ENCODE measurements at places on chromosomes 4 and X.

DNA sequence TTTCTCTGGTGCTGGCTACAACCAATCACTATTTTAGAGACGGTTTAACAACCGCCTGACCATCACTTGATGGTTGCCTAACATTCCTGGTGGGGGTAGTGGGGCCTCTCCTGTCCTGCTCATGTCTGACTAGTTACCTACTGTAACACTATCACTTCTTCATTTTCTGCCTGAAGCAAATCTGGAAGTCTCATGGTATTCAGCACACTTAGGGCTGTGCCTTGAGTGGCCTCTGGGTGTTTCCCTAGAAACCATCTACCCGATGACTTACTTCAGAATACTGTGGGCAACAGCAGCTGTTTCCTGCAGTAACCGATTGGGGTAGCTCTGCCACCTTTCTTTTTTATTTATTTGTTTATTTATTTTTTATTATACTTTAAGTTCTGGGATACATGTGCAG, 880.1 kb upstream of the INTU start:
- no peak for DNase-seq

- no peak for DNase-seq
Measured at GRCh38 chr4:134650461-134650860, 448.9 kb upstream of the PABPC4L start.

- no peak for DNase-seq
Measured at GRCh38 chrX:24133312-24133711, 16.2 kb upstream of the ZFX start.

DNA sequence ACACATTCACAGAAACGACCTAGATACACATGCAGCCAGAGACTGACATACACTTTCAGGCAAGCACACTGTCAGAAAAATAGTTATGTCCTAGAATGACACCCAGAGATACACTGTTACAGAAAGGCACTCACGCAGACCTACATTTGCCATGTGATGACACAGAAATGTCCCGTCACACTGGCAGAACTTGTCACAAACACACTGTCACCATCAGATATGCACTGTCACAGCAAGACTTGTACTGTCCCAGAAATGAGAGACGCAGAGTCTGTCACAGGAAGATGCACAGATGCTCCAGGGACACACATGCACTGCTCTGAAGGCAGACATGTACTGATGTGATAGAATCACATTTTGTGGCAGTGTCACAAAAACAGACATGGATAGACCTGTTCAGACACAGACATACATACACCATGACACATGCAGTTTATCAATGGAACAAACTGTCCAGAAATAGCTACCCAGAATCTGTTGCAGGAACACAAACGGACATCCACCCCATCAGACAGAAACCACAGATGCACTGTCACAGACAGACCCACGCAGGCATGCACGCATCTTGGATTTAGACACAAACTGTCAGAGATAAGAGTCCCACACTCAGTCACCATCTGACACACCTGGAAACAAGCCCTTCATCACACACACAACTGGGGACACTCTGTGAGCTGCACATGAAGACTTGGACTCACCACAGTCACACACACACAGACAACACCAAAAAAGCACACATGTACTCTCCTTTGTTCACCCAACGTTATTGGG, 1.3 kb upstream of the PIM2 start:
- DNase-seq, result no peak

- no peak for DNase-seq
Measured at GRCh38 chr4:86132468-86132867, 227.4 kb downstream of the MAPK10 start.

DNA sequence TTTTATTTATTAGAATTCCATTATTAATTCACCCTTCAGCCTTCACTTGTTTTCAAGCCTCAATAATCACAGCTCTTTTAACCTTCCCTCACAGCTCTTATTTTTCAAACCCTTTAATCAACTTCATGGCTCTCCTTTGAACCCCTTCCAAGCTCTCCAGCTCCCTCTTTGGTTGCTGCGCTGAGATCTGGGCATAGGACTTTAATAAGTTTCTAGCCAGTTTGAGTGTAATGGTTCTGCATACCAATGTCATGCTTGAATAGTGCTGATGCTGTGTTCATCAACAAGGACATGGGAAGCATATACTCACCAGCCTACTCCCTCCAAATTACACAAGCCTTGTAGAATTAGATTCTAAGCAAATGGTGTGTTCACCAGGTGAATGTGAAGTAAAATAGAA, 3.5 kb upstream of the RNF212 start:
- no peak for DNase-seq

- no peak for DNase-seq
Measured at GRCh38 chrX:19563327-19563726, 48.0 kb upstream of the MAP3K15 start.

GRCh38 chrX:53294024-53294648, 12.8 kb upstream of the IQSEC2 start:
- peak; percentile 55 for DNase-seq

DNA sequence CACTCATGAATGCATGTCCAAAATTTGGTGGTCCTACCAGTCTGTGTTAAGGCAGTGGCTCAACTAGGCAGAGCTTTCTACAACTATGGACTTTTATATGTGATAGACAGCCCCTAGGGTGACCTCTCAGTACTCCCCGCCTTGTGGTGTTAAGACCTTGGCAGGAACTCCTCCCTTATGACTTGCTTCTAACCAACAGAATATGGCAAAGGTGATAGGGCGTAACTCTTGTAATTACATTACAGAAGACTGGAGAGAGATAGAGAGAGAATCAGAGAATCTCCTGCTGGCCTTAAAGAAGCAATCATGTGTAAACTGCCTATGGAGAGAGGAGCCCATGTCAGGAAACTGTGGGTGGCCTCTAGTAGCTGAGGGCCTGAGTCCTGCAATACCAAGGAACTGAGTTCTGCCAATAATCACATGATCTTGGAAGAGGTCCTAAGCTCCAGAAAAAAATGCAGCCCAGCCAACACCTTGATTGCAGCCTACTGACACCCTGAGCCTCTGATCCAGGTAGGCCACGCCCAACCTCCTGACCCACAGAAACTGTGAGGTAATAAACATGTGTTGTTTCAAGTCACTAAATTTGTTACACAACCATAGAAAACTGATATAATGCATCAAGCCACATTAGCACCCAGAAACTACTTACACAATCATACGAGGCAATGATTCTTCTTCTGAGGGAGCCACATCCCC, 68.9 kb downstream of the INPP4B start:
- no peak for DNase-seq

DNA sequence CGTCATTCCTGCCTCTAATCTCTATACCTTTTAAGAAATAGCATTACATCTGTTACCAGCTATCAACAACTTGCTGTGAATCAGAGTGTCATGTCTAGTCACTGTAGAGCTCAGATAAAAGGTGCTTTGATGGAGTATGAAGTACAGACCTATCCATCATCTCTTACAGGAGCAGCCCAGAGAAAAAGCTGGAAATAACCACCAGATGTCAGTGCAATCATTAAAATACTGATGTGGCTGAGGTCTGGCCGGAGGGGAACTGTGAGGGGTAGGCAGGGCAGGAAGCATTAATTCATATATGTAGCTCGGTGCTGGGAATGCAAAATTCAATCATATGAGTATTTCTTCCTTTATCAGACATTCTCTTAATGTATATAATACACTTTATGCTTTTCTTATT, 100.6 kb downstream of the AKAP4 start:
- peak; percentile 6 for DNase-seq

DNA sequence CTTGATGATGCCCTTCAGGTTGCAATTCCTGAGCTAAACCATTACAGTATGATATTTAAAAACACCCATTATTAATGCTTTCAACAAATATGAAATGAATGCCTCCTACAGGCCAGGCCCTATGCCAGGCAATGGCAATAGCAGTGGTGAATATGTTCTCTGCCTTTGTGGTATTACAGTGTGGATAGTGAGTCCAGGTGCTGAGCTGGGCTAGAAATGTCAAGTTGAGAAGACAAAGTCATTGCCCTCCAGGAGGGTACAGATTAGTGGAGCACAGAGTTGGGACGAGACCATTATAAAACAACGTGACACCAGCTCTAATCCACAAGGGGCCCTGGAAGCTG, 81.9 kb downstream of the RBM47 start:
- no peak for DNase-seq

GRCh38 chr4:780716-781492, 45.0 kb downstream of the CPLX1 start:
- no peak for DNase-seq

DNA sequence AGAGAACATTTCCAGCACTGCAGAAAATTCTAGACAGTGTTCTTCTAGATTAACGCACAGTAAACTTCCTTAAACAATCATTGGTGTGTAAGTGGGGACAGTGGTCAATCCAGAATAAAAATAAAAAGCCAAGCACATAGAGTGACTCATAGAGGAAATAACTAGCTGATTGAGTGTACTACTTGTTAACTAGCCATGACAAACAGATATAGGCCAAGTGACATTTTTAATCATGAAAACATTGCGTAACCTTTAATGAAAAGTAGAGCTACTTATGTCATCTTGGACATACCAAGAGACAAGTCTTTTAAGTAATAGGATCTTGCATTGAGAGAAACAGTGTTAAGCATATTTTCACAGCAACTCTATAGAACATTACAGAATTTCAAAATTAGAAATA, 233.9 kb upstream of the MAB21L2 start:
- DNase-seq, result no peak

GRCh38 chrX:137366018-137366633, 199.8 kb upstream of the ZIC3 start:
- DNase-seq, result no peak

GRCh38 chr4:68462691-68463090, 15.4 kb downstream of the TMPRSS11E start:
- DNase-seq, result no peak

DNA sequence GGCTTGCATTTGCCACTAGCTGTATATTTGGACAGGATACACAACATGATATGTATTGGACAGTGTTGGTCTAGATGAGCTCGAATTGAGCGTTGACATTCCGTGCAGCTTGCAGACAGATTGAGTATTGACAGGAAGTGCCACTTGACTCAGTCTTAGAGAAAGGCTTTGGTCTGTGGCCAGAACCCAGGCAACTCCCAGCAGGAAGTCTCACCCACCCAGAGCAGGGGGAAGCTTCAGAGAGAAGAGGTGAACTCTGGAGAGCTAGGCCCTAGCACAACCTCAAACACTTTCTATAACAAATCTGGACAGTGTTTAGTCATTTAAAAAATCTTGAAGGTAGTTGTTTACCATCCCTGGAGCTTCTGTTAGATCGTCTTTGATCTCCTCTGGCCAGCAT, 280.5 kb downstream of the FBXW7 start:
- peak; percentile 21 for DNase-seq

DNA sequence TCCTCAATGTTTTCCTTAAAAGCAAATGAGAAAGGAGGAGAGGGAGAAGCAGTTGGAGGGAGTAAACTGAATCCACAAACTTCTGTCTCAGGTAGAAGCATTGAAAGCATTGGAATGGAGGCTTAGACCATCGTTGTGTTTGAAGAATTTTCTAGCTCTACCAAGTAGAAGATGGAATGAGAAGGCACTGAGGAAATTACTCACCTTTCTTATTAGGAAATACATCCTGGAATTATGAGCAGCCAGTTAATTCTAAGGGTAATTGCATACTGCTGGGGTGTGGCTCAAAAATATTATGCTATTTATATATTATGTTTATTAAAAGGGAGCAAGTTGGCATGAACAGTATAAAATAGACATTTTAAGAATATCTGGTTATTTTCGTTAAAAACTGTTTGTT, 12.9 kb downstream of the PGM2 start:
- DNase-seq, result no peak

DNA sequence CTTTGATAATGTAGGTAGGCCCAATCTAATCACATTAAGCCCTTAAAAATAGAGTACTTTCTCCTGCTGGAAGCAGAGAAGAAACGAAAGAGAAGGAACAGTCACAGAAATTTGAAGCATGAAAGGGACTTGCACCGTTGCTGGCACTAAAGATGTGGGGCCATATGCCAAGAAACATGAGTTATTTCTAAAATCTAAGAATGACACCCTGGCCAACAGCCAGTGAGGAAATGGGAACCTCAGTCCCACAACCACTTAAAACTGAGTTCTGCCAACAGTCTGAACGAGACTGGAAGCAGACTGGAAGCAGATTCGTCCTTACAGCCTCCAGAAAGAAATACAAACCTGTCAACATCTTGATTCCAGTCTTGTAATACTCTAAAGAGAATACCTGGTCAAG, 70.1 kb downstream of the CENPC start:
- DNase-seq, result no peak

DNA sequence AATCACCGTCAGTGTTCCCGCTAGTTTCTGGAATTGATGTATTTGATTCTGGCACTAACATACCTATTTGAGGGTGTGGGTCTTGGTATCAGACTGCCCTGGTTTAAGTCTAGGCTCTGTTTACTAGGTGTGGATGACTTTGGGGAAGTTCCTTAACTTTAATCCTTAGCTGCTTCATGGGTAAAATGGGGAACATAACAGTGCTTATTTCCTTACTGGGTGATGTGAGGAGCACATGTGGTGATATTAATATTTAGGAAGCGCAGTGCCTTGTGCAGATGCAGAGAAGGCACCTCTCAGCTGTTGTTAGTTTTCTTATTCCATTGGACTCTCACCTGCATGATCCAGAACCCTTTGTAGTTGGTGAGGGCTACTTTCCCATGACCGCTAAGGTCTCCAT, 17.1 kb downstream of the RNF4 start:
- DNase-seq, result no peak

DNA sequence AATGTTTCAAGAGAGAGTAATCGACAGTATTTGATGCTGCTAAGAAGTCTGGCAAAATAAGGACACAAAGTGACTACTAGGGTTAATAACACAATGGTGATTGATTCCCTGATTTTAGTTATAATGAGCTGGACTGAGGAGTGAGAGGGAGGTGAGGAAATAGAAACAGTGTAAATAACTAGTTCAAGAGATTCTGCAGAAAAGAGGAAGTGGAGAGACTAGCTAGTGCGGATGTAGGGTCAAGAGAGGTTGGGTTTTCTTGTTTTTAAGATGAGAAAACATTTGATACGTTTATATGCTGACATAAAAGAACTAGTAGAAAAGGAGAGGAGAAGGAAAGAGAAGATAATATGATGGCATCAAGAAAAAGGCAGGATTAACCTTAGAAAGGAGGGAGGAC, 12.2 kb upstream of the TRPC5 start:
- no peak for DNase-seq

GRCh38 chr4:36304138-36304681, 22.8 kb downstream of the DTHD1 start:
- DNase-seq, result no peak

GRCh38 chrX:45515262-45516215, 314.9 kb upstream of the DIPK2B start:
- DNase-seq, result peak; percentile 19

DNA sequence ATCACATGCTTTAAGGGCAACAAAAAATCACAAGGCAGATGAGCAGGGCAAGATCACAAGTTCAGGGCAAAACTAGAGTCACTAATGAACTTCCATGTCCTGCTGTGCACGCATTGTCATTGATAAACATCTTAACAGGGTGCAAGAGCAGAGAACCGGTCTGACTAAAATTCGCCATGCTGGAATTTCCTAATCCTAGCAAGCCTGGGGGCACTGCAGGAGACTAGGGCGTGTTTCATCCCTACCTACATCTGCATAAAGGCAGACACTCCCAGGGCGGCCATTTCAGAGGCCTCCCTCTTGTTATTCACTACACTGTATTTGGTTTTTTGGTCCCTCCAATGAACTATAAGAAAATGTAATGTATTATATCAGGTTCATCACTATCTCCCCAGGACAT, 203.6 kb downstream of the ARHGEF9 start:
- no peak for DNase-seq

GRCh38 chrX:55484948-55485347, 4.7 kb downstream of the USP51 start:
- DNase-seq, result no peak
